ENCODE measurements at places on chromosomes 12 and 14. TPM values are rescaled to one million over a fixed set of nuclear protein-coding genes. Genes with fewer than 3 reads are reported as not detected.

SLC38A4 gene
- not detected for total RNA-seq

TSPAN9 gene
- total RNA-seq: 24.5 TPM

PPP4R4 gene
- 0.40 TPM for total RNA-seq

PRH2 gene
- not detected for total RNA-seq

CRIP2 gene
- 171 TPM for total RNA-seq

PTCSC3 gene
- total RNA-seq: not detected

ACADS gene
- 11.5 TPM for total RNA-seq

MORN3 gene
- total RNA-seq: 0.23 TPM

PRMT5 gene
- total RNA-seq: 105 TPM

NRXN3 gene
- total RNA-seq: 0.75 TPM

CRACR2A gene
- total RNA-seq: 1.2 TPM

RPS6KA5 gene
- 3.8 TPM for total RNA-seq

LTBR gene
- 168 TPM for total RNA-seq

DEGS2 gene
- total RNA-seq: 1.2 TPM

LRTM2 gene
- total RNA-seq: 0.07 TPM

KRT78 gene
- total RNA-seq: not detected

CMKLR1 gene
- not detected for total RNA-seq

DBX2 gene
- not detected for total RNA-seq

KRT83 gene
- 6.5 TPM for total RNA-seq

ART4 gene
- 0.09 TPM for total RNA-seq

DNAH10 gene
- total RNA-seq: 0.17 TPM

DAO gene
- not detected for total RNA-seq

WIF1 gene
- not detected for total RNA-seq

GNB3 gene
- total RNA-seq: 2.2 TPM

GEMIN2 gene
- total RNA-seq: 24.2 TPM

AJUBA gene
- total RNA-seq: 49.4 TPM

NAV3 gene
- 11.6 TPM for total RNA-seq

KRT74 gene
- not detected for total RNA-seq

CACNA2D4 gene
- total RNA-seq: not detected

NELL2 gene
- not detected for total RNA-seq

FAM90A1 gene
- 0.07 TPM for total RNA-seq

NT5DC3 gene
- total RNA-seq: 6.8 TPM

AQP2 gene
- total RNA-seq: not detected

DPY19L2 gene
- 2.1 TPM for total RNA-seq

NOVA1 gene
- total RNA-seq: 4.6 TPM

ZNF891 gene
- 0.44 TPM for total RNA-seq

KRT75 gene
- total RNA-seq: 0.13 TPM

NXPH4 gene
- 4.1 TPM for total RNA-seq

SPIC gene
- total RNA-seq: not detected

PZP gene
- total RNA-seq: not detected

POTEM gene
- total RNA-seq: not detected

RFX4 gene
- not detected for total RNA-seq

IPO4 gene
- 88.2 TPM for total RNA-seq

ASCL1 gene
- total RNA-seq: not detected

FBLN5 gene
- 2.4 TPM for total RNA-seq

CDH24 gene
- 5.2 TPM for total RNA-seq

OAS3 gene
- total RNA-seq: 24.6 TPM

ANG gene
- total RNA-seq: 10.6 TPM
